AG20443 (cell line): ENCODE measurements at places on chromosomes 5 and 9.
A peak's percentile ranks its signal among the peaks of the same experiment; 100 is the strongest.

- no peak for DNase-seq
These were observed 1.8 kb downstream of the FEM1C start for GRCh38 chr5:115542651-115543364.

DNA sequence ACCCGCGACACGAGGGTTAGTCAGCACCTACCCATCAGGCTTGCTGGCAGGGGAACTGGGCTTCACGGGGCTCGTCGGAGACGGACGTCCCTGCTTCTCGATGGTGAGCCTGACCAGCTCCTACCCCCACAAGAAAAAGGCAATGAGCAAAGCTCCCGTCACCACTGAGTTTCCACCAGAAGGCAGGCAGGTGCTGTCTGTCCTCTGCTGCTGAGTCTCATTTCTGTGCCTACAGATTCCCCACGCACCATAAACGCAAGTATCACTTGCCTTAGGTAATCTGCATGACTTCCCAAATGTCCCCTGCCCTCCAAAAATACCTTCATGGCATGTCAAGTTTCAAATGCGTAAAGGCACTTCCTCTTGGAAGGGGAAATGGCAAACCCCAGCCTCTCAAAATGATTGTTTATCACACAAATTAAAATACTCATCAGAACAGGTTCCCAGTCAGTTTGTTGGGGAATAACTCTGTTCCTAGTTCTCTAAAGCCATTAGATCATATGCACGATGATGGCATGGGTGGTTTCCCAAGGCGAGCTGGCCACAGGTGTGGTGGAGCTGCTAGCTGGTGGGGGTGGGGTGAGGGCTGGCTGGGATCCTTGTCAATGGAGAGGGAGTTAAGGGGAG is 85.0 kb downstream of the PRRT1B start:
- no peak for DNase-seq

DNA sequence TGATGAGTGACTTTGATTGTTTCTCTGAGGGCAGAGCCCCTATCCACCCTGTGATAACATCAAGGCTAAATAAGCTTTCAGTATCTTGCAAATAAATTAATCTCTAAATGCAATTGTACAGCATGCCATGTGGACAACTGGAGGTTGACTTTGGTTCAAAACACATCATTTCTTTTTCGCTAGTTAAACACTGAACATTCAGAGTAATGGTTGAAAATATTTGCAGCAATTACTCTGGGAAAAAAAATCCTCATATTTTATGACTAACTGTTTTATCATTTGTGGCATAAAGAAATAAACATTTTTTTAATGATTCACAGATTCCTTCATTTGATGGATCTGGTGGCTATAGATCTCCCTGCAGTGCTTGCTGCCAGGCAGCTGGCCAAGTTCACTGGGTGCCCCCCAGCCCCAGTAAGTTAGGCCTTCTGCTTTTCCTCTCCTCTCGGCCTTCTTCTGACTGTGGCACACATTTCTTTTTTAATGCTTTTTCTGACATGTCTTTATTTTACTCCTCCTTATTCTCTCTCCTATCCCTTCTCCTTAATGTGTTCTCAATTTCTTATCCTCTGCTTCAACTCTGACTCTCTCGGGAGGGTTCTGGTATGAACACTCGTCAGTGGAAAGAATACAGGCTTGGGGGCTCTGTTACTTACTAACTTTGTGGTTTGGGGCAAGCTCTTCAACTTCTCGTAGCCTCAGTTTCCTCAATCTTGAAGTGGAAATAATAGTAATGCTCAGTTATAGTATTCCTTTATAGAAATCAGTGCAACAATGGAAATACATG is 69.6 kb downstream of the ADAMTSL1 start:
- peak; percentile 66 for DNase-seq

DNA sequence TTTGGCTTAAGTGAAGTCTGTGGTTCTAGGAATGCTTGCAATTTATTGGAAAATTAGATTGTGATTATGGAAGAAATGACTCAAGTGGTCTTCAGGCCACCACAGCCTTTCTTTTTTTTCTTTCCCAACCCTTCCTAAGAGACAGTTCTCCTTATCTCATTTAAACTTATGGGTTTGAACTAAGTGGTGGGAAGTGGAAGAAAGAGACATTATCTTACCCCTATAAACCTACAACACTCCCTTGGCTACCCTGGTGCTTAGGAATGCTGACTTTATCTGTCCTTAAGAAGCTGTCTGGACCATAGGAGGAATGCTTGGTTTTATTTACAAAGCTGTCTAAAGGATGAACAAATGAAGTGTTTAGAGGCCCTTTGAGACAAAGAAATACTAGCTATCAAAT is 5.1 kb upstream of the ERAP1 start:
- DNase-seq: no peak

DNA sequence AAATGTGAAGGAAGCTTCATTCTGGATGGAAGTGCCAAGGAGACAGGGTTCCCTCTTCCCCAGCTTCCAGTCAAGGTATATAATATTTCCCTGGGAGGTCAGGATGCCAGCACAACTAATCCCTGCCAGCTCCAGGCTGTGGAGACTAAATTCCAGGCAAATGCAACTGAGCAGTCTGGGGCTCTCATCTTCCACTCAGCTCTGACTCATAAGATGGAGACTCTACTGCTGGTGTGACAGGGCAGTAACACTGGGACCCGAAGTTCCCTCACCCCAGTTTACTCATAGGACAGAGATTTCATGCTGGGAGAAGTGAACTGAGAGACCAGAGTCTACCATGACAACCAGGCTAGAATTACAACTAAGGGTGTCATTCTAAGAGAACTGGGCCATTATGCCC is 235.4 kb downstream of the FSTL4 start:
- DNase-seq: no peak

DNA sequence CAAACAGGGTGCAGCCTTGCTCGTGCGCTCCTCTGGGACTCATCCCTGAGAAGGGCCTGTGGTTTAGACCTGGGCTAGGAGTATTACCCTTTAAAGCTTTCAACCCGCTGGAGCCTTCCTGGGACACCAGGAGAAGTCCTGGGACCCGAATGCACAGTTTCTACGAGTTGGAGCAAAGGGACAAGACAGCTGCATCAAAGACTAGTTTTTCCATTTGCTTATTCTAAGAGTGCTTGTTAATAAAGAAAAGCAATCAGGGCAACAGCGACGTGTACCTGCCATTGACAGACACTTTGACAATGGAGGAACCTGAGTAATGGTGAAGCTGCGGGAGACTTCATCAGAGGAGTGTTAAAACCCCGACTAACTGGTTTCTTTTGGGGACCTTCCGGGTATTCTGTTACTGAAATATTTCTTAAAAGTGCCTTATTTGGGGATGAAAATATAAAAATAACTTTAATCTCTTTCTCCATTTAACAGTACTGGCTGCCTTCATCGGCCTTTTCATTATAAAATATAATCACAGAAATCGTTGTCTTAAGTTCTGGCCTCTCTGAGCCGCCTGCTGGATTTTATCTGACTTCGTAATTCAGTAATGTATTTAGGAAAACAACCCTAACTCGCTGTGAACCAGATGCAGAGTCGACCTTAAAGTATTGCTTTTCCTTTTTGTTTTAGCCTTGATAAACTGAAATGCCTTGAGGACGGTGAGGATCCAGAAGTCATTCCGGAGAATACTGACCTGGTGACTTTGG is 732 bp downstream of the SNAPC3 start:
- peak; percentile 48 for DNase-seq

GRCh38 chr9:127567035-127567729 is 44.9 kb upstream of the STXBP1 start:
- DNase-seq: peak; percentile 66

GRCh38 chr9:129698254-129698757 is 32.9 kb downstream of the PRRX2 start:
- peak; percentile 82 for DNase-seq
